Panc1 (cell line): ENCODE measurements at places on chromosomes 11 and 22.

DNA sequence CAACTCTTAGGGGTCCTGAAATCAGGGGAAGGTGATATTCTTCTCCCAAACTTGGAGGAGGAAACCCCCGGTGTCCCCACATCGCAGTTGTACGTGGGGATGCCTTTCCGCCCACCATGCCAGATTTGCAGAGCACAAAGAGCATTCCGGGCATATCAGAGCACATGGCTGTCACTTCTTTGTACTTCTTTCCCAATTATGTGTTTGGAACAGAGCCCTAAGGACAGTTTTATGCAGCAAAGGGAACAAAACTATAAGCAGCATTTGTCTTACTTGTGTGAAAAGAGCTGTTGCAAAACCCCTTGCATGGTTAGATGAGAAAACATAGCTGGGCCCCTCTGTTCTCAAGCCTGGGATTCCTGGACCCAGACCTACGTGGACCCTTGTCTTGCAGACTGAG lies 41.2 kb downstream of the NTM start:
- no peak for DNase-seq

GRCh38 chr11:125262830-125263218 lies 98.3 kb downstream of the PKNOX2 start:
- DNase-seq: no peak

DNA sequence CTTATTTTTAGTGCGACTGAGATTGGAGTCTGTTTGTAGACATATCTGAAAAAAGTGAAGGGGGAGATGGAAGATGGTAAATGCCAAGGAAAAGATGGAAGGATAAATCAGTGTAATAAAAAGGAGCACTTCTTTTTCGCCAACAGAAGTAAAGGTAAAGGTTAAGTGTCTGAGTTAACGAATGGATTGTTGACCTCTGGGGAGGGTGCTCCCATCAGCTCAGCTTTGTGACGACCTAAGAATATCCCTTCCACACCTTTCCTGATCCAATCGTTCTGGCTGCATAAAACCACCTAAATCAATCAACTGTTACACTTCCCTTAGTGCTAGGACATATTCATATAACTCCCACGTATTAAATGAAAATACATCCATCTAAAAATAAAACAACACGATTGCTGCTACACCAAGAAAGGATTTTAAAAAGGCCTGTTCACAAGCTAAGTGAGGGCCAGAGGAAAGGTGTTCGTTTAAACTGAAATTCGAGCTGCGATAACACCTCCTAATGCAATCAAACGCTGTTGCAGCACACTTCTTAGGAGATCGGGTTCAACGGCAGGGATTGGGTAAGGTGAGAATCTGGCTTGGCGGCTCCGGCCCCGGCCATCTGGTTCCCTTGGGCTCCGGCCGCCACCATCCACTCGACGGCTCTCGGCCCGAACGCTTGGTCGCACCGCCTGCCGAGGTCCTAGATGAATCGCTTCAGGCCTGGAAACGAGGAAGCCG lies 658 bp downstream of the C11orf71 start:
- DNase-seq: no peak

DNA sequence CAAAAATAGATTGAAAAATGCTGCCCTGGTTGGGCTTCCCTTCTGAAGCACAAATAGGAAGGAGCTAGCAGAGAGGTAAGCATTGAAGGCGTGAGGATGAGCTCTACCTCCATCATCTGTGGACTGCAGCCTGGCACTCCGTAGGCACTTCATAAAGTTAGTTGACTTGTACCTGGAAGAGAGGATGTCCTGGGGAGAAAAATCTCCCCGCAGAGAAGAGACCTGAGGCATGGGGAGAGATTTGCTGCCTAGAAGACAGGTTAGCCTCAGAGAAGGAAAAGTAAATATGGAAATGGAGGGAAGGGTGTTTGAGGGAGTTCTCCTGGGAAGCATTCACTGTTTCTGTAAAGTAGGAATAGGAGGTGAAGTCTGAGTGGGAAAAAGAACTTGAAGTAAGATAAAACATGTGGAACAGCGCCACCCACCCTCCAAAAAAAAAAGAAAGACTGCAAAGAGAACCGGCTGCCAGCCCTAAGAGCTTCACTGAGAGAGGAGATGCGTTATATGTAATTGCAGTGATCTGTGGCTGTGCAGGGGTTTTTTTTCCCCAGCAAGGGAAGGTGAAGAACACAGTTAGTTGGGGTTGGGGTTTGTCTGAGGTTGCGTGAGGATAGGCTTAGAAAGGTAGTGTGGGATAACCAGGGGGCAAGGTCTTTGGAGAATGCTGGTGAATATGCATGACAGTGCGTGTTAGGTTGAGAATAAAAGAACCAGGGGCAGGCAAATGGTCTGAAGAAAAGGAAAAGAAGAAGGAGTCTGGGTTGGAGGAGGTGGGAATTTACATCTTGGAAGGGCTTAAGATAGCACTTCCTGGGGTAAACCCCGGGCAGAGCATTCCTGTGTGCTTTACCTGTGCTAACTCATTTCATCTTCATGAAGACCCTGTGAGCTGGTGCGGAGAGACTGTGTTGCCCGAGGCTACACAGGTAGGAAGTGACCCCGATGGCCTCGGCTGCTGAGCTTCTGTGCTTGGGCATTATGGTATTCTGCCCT lies 16.0 kb downstream of the TNRC6B start:
- no peak for DNase-seq

DNA sequence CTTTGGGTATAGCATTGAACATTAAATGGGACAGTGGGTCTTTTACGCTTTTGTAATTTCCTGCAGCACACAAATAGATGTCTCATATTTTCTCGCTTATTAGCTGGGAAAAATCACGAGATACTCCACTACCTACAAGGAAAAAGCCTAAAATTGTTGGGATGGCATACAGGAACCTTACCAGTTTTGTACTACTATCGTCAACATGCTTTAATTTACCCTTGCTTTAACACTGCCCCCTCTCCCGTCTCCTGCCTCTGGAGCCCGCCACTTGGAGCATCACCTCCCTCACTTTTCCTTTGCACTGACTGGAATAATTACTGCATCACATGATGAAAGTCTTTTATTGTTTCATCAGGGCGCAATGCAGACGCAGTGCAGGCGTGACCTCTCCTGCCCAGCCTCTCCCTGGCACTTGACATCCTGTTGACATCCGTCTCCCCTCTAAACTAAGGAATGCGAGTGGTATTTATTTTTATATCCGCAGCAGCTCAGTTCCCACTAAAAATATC lies 1.0 kb upstream of the FNBP4 start:
- DNase-seq: peak; percentile 17

DNA sequence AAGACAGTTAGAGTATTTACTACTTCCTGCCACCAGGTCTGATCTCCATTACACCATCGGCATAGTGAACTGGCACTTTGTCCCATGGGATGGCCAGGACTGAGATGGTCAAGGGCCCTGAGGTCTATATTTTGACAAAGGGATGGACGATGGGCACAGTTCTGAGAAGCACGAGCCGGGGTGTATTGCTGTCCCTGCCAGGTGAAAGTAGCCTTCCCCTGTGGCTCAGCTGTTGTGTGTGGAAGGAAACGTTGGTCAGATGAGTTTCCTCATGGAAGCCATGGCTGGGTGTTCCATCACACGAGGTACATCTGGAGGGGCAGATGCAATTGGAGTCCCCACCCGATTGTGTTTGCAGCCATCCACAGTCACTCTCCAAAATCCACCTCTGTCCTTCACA lies 27.9 kb upstream of the BRSK2 start:
- DNase-seq: no peak

DNA sequence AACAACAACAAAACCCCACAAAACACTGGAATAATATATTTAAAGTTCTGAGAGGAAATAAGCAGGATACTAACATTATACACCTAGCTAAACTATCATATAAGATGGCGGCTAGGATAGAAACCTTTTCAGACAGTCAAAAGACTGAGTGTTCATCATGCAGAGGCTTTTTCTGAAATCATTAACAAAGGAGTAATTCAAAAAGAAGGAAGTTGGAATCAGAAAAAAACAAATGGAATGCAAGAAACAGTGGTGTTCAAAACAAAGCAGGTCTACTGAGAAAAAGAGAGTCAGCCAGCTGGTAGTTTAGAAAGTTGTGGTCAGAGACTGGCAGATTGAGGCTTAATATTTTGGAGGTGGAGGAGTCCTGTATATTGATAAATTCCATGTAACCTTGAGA lies 30.1 kb upstream of the ZBTB44 start:
- DNase-seq: no peak
